Naive B cell (primary cell): ENCODE measurements at places on chromosomes 1 and 21. TPM values are rescaled to one million over a fixed set of nuclear protein-coding genes. Genes with fewer than 3 reads are reported as not detected.

GRCh38 chr1:116997066-116997465, 4.5 kb upstream of the CD101 start:
- DNase-seq = no peak
- H3K36me3 ChIP-seq = no peaks in the 10 kb centered on the region
- H3K4me1 ChIP-seq = peaks cover 17% of the 10 kb centered on the region
- H3K27me3 ChIP-seq = no peaks in the 10 kb centered on the region

The PRSS38 gene
- not detected for polyA plus RNA-seq

DNA sequence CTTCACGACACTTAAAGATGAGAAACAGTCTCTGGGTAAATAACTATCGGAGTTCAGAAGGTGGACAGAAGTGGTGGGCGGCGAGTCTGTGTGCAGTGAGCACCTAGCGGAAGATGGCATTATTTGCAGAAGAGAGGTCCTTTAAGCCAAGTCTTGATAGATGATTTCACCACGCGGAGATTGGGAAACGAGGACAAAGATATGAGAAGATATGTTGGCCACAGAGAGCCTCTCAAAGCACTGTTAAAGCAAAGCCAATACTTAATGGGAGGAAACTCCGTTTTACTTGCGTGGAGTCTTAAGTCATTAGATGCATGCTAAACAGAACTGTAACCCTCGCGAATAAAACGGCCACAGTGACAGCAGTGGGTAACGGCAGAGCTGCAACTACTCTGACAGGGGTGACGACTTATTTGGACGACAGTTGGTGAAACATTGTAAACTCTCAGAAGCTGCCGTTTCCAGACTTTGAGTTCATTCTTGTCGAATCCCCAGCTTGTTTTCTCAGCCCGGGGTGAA, 577 bp upstream of the CEP350 start:
- peak overlapping the region; percentile 81 for H3K27ac ChIP-seq
- no peaks in the 10 kb centered on the region for H3K36me3 ChIP-seq
- H3K27me3 ChIP-seq = no peaks in the 10 kb centered on the region

The CLIC4 gene
- polyA plus RNA-seq = 76.7 TPM

GRCh38 chr1:53340660-53341520, 13.0 kb upstream of the LRP8 start:
- no peak overlapping the region for H3K27ac ChIP-seq
- no peaks in the 10 kb centered on the region for H3K27me3 ChIP-seq
- no peak for DNase-seq
- H3K36me3 ChIP-seq = no peaks in the 10 kb centered on the region
- H3K4me3 ChIP-seq = no peak overlapping the region
- peaks cover 6% of the 10 kb centered on the region for H3K4me1 ChIP-seq
